ENCODE measurements at places on chromosomes 7 and 10.

DNA sequence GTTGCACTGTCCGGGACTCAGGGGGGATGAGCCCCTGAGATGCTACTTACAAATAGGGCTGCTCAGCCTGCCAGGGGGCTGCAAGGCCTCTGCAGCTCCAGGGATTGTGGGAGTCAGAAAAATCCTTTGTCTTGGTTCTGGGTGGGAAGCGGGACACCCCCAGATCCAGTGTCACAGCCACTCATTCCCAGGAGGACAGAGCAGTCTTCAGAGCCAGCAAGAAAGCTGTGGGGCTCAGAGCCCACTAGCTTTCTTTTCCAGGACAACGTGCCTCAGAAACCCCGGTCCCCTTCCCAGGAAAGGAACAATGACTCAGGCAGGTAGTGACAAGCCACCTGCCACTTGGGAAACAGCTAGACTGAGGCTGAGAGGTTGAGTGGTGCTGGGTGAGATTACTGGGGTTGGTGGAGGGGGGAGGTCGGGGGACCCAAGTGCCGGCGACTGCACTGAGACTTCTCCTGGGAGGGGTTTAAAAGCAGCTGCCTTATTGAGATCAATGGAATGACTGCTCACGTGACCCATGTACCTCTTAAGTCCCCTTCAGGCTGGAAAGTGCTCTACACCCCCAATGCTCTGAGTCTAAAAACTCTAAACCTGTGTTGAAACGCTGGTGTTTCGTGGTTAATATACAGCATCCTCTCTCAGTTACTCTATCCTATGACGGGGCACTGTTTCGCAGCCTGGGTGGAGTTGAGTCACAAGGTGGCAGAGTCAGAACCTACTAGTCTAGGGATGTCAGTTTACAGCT lies 123.6 kb downstream of the UBE2H start:
- no peak for DNase-seq

DNA sequence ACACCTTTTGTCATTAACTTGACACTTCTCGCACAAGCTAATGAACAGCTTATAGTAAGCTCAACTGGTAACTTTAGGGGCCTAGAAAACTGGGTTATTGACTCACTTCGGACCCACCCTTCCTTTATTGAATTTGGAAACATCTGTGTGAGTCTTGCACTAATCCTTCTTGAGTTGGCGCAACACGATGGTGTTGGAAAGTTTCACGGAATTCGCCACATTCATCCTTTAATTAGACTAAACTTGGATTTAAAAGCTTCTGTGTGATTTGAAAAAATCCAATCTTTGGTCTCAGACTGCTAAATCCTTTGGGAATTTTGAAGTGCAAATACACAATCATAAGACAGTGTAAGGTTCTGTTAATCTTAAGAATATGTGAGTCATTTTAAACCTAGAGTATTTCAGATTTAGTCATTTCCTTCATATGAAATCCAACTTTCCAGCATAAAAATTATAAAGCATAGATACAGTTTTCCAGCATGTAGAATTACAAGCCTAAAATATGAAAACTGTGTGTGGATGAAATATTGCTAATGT lies 15.1 kb downstream of the FZD8 start:
- no peak for DNase-seq

DNA sequence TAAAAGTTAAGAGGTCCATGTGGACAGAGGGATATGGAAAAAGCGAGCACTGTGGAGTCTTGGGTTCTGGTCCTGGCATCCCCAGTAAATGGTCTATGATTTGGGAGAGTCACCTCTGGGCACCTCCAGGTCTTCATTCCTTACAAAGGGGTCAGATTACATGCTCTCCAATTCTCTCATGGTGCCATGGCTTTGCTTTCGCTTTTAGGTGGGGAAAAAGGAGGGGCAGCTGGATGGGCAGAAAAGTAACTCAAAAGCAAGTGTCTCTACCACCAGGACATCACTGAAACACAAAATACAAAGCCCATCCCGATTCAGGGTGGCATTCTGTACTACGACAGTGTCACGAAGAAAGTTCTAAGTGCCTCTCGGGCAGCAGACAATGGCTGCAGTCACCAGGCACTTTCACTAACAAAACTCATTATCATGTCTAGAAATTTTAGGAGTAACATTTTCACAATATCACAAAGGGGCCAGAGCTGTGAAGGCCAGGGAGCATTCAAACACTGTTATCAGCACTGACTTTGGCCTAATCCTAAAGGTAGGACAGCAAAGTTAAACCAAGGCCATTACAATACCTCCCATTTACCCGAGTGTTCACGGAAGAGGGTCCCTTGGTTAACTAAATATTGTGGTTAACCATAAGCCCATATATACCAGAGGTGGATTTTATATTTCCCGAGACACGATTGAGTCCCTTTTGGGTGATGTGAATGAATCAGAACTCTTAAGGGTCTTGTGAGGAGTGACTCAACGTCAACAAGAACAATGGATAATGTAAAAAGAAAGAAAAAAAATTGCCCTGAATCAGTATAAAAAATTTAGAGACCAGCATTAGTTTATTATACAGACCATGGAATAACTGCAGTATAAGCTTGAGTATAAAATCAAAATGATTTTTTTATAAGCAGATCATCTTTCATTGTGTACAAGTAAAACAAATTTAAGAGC lies 2.5 kb downstream of the PSAP start:
- no peak for DNase-seq

DNA sequence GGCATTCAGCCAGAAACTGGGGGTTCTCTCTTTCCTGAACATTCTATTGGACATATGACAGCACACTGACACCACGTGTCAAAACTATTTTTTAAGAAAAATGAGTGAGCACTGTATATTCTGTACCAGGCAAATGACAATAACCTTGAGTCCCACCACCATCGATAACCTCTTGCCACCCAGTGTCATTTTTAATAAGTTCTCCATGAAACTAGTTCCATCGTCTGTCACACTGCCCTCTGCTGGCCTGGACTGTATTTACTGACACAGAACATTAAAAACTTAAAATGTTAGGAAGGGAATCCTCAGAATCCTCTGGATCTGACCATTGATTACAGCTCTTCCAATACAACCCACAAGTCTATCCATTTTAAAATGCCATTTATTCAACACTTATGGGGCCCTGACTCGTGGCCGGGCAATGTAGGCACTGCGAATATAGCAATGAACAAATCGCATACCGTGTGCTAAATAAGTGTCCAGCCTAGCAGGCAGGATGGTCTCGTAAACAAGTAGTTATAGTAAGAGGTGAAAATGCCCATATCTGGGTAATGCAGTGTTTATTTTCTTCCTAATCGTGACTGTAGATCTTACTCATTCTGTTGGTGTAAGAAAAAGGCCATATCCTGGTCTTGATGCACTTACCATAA lies 35.9 kb upstream of the CACNB2 start:
- no peak for DNase-seq

DNA sequence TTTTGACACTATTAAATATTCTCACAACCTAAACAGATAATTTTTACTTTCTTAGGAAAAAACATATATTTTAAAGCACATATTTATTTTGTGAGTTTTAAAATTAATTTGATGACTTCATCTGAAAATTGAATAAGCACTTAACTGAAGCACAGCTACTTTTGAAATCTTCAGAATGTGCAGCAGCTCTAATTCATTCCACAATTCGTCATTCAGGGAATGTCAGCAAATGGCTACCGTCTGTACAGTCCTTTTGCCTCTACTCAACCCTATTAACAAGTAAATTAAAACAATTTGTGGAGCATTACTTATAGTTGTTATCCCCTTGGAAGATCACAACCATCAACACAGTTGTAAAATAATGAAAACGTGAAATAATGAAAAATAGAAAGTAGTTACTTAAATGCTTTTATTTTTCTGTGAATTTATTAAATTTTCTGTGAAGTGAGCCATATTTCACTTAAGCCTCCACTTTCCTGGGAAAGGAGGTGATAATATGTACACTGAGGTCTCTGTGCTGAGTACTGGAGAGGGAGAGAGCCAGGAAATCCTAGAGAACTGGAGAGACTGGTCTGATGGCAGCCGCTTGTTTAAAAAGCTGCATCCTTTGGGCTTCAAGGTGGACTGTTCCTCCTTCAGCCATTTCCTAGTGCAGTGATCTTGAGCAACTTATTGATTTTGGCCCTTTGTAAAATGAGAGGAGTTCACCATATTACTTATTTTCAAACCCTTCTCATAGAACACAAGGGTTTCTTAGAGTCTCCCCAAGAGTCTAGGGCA lies 70.6 kb downstream of the REEP3 start:
- no peak for DNase-seq

DNA sequence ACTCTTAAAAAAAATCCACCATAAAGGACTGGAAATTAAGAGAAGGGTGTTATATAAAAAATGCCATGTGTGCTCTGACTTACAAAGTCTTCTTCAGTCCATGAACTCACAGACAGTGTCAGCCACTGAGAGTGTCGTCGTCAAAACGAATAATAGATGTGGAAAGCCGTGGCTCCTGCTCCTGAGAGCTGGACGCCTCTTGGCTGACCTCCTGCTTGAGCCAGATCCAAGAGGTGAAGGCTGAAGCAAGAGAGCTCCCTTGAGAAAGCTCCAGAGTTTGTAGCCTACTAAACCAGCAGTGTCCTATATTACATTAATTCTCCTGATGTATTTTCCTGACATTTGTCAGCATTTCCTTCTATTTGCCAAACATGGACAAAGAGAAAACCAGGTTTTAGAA lies 234.3 kb upstream of the C7orf33 start:
- no peak for DNase-seq

GRCh38 chr7:158495786-158496185 lies 91.8 kb downstream of the PTPRN2 start:
- DNase-seq, result no peak

DNA sequence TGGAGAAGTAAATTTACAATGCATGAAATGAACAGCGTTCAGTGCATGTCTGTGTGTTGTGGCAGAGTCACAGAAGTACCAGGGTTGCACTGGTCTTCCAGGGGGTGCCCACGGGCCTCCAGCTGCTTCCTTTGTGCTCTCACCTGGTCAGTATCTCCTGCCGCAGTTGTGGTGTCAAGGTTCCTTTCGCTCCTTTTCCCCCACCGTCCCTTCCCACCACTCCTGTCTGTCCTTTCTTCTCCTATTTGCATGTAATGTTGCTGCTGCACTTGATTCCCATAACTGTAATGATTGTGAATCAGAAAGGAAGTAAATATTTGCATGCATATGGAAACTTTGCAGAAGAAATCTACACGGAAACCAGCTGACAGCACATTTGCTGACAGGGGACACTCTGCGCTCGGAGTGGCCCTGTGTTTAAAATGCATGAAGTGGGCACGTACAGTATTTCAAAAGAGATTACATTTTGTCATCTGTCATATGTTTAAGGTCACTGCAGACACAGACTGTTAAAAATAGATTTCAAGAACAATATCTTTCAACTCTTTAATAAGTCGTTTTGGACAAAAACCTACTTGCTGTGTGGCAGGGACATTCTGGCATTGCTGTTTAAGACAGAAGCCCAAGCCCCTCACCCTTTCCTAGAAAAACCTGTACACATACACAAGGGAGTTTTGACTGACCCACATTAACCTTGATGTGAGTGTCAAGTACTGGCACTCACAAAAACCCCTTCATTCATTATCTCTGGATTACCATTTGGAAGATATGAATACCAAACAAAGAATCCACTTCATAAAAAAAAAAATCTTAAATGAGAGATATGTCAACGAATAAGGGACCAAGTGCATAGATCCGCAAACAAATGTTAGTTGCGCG lies 336.7 kb upstream of the KLF6 start:
- no peak for DNase-seq

DNA sequence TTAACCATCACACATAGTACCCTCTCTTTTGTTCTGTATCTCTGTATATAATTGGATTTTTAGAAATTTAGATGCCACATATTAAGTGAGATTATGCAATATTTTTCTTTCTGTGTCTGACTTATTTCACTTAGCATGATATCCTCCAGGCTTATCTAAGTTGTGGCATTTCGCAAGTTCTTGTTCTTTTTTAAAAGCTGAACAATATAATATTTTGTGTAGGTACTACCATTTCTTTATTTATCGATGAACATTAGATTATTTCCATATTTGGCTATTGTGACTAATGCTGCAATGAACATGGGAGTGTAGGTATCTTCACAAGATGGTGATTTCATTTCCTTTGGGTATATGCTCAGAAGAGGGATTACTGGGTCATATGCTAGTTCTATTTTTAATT lies 295.0 kb downstream of the SUGCT start:
- no peak for DNase-seq
